EH (cell line): ENCODE measurements at places on chromosomes 1 and 21.

DNA sequence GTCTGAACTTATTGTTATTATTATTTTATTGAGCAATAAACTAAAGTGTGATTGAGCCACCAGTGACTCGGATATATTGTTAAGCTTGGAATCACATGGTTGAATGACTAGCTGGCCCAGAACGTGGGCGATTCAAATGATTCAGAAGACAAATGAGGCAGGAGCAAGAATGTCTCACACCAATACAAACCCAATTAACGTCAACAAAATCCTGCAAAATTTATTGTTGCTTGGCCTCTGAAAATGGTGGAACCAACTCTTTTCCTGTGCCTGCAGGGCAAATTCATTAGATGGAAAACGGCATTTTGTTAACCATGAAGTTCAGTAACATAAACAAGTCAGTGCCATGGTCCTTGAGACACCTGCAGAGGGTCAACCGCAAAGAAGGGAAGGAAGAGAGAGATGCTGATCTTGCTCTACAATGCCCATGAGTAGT lies 482.0 kb downstream of the SETD4 start:
- peak; percentile 95 for DNase-seq

DNA sequence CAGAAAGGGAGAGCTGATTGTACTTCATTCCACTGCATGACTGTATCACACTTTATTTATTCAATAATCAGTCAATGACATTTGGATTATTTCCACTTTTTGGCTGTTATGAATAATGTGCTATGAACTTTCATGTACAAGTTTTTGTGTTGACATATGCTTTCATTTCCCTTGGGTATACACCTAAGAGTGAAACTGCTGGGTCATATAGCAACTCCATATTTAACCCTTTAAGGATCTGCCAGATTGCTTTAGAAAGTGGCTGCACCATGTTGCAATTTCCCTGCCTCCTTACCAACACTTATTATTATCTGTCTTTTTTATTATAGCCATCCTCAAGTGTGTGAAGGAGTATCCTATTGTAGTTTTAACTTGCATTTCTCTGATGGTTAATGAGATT lies 108.8 kb upstream of the KCNK1 start:
- no peak for DNase-seq

DNA sequence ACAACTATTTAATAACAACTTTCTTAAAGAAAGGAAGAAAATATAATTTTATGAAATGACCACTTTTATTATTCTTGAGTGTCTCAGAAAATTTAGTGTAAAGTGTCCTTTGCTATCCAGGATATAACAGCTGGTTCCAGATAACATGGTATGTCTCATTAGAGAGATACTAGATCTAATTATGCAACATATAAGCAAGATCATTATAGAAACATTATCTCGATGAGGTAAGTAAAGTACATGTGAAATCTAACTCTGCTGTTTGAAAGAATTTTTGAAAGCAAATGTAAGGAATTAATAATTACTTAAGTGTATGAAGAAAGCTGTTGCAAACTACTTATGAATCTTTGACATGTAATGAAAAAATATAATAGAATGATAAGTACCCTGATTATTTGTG lies 887.4 kb upstream of the CXADR start:
- no peak for DNase-seq

GRCh38 chr1:227731696-227732585 lies 3.2 kb downstream of the JMJD4 start:
- DNase-seq, result no peak

DNA sequence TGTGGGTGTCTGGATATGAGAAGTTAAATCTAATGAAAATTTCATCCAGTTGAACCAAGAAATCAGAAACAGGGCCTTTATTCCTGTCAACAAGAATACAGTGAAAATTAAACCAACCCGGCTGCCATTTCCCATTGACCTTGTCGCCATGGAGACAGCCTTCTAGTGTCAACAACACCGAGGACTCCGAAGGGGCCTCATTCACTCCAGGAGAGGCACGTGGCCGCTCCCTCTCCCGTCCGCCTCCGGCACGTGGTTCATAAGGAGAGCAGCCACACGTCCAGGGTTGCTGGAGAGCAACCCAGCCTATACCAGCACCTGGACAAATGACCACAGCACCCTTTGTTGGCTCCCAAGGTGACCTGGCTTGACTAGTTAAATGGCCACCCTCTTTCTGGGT lies 120.3 kb upstream of the VAMP3 start:
- DNase-seq, result no peak

DNA sequence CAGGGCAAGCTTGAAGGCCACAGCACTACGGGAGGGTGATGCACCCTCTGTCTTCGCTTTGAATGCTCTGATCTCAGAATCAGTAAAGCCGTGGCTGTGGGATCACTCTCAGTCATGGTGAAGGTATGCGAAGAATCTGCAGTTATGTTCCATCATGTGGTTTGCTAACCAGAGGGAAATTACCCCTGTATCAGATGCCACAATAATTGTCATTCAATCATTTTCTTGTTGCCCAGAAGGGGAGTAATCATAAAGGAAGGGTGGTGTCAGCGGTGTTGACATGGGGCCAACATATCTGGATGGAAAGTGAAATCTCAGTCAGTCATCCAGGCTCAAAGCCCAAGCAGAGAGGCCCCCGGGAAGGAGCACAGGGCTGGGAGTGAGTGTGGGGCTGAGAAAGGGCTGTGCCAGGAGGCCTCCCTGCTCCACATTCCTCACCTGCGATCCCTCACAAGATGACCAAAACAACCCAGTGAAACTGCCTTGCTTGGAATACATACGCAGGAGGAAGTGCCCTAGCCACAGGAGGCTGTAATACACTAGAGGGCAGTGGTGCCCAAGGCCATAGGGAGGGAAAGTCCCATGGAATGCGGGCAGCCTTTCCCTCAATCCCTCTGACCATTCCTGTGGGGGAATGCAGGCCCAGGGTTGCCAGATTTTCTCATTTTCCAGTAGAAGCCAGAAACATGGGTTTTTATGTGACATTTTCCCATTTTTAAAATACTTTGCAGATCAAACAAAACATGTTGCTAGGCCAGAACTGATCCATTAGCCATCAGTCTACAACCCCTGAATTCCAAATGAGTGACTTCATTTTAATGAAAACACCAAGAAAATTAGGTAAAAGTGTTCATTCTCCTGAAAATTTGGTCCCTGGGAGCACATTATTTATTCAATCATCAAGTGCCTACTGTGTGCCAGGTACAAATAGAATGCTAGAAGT lies 95.7 kb upstream of the VANGL1 start:
- DNase-seq, result peak; percentile 98

GRCh38 chr1:18883636-18884418 lies 18.5 kb downstream of the ALDH4A1 start:
- DNase-seq, result peak; percentile 75

DNA sequence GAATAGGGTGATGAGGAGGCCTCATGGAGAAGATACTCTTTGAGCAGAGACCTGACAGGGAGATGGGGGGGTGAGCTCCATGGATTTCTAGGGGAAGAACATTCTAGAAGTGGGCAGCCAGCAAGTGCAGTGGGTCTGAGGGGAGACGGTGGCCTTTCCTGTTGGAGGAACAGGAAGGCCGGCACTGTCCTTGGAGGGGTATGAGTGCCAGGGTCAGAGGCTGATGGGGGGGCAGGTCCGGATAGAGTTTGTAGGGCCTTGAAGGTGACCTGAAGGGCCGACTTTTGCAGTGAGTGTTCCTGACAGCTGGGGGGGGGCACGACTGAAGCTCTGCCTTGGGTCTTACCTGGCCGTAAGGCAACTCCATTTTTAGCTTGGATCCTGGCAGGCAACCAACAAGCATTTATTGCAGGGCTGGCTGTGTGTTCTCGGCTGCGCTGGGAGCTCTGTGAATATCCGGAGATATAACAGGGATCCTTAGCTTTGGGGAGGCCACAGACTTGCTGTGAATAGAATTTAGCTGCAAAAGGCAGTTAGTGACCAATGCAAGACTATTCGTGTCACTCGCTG lies 130.6 kb downstream of the MRPS6 start:
- DNase-seq, result no peak

DNA sequence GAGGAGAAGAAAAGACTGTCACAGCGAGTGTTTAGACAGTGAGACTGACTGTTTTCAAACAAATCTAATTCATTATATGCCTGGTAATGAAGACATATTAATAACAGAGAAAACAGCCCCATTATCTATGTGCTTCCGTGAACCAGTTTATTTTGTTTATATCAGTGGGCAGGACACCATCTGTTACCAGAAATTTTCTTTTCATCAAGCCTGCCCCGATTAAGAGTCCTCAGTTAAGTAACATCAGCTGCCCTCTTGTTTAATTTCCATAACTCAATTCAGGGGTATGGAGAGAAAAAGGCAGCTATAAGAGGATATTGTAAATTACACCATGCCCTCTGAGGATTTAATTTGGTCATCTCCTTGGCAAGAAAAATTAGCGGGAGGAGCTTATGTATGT lies 94.0 kb downstream of the TMEM200B start:
- DNase-seq, result no peak

GRCh38 chr1:165875171-165875570 lies 47.8 kb downstream of the UCK2 start:
- DNase-seq, result no peak

DNA sequence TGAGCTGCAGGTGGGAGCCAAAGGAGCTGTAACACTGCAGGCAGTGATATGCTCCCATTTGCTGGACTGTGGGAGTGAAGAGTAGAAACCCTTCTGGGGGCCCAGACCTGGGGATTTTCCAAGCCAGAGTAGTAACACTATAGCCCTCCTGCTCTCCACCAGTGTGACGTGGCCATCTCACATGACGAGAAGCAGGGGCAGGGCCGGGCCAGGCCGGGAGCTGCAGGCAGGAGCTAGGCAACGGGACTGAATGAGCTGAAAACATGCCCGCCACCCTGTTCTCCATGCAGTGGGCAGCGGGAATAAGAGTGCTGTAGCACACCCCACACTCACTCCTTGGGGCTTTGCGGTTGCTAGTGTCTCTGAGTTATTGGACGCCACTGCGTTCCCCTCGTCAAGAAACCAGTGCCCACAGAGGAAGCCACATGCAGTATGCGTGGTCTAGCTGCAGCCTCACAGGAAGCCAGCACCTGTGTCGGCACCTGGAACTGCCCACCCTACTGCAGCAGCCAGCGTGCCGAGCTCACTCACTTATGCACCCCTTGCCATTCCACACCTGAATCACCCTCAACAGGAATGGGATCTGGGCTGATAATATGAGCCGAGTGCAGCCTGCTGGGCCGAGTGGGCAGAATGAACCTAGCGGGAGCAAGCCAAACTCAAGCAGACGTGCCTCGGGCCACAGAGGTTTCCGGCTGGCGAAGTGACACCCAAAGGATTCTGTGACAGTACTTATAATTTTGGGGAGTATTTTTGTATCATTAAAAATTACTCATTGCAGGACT lies 1389.6 kb downstream of the KCNT2 start:
- no peak for DNase-seq

DNA sequence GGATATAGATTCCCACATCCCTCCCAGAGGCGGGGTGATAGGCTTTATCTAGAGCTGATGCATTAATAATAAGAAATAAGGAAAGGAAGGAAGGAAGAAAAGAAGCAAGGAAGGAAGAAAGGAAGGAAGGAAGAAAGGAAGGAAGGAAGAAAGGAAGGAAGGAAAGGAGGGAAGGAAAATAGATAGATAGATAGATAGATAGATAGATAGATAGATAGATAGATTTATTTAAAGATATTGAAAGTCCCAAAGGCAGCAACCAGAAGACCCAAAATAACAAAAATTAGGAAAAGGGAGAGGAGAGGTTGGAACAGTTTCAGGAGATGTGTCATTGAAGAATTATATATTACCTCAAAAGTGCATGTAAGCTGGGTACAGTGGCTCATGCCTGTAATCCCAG lies 12.2 kb upstream of the SLC26A9 start:
- no peak for DNase-seq

GRCh38 chr1:206507284-206508129 lies at the start of gene RASSF5:
Gene RASSF5, plus strand, starts transcription at chr1:206507531. Its CDS starts 72 bp downstream, at chr1:206507603.
- DNase-seq, result peak; percentile 81

DNA sequence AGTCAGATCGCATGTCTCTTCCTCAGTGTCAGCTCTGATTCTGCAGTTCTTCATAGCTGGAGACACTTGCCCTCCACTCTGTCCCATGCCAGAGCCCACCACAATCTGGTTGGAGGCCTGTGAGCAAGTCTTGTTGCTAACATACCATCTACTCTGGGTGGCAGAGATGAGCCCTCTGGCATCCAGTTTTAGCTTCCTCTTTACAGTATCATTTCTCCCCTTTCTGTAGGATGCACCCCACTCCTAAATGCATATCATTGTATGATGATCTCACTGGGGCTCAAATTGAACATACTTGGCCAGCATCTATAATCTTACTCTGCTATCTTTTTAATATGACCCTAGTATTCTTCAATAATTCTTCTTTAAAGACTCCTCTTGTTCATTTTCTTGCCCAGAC lies 16.9 kb downstream of the PCNX2 start:
- DNase-seq, result no peak

DNA sequence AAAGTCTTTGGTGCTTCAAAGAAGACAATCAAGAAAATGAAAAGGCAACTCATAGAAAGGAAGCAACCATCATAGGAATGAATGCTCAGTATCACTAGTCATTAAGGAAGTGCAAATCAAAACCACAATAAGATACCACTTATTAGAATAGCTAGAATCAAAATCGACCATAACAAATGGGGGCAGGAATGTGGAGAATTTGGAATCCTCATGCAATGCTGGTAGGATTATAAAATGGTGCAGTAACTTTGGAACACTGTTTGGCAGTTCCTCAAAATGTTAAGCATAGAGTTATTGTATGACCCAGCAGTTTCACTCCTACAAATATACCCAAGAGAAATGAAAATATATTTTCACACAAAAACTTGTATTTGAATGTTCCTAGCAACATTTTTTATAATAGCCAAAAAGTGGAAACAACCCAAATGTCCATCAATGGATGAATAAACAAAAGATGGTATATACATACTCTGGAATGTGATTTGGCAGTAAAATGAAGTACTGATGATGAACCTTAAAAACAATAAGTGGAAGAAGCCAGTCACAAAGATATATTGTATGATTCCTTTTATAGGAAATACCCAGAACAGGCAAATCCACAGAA lies 105.6 kb downstream of the MIS18A start:
- DNase-seq, result peak; percentile 5

DNA sequence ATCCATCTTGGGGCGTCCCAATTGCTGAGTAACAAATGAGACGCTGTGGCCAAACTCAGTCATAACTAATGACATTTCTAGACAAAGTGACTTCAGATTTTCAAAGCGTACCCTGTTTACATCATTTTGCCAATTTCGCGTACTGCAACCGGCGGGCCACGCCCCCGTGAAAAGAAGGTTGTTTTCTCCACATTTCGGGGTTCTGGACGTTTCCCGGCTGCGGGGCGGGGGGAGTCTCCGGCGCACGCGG lies 282 bp upstream of the SOD1 start:
- DNase-seq, result no peak
